ENCODE measurements at places on chromosomes 6 and 20. TPM values are rescaled to one million over a fixed set of nuclear protein-coding genes. Genes with fewer than 3 reads are reported as not detected.

Gene CCN6
- not detected for polyA plus RNA-seq

Gene LRRC73
- polyA plus RNA-seq: 6.2 TPM

Gene TRIM31
- not detected for polyA plus RNA-seq

Gene SLC2A10
- 1.1 TPM for polyA plus RNA-seq

Gene CRISP2
- not detected for polyA plus RNA-seq

Gene PPP1R3G
- 1.1 TPM for polyA plus RNA-seq

DNA sequence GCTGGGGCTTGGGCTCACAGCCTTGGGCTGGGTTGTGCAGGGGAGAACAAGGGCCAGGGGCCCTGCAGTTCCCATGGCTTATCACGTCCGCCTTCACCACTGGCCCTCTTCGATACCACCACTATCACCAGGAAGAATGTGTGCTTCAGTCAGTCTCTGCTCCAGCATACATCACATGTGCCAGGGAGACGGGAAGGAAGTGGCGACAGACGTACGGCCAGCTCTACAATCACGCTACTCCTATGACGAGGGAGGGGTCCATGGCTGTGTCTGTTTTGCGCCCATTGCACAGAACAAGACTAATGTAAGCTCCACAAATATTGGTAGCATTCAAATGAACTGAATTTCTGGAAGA lies 72.1 kb downstream of the TRAM2 start:
- DNase-seq: no peak

DNA sequence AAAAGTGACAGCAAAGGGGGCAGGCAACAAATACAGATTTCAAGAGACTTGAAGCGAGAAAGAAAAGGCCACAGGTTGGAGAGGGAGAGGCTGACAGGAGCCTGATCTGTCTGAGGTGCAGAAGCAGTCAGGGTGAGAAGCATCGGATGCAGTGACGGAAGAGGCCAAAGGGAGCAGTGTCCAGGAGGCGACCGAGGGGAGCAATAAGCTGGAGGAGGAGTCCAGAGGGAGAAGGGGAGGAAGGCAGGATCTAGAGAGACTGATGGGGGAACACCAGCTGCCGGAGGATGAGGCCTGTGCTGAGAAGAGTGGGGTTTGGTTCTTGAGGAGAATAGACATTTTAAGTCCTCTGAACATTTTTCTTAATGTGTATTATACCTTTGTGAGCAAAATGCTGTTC lies 23.8 kb downstream of the FARS2 start:
- DNase-seq: no peak

DNA sequence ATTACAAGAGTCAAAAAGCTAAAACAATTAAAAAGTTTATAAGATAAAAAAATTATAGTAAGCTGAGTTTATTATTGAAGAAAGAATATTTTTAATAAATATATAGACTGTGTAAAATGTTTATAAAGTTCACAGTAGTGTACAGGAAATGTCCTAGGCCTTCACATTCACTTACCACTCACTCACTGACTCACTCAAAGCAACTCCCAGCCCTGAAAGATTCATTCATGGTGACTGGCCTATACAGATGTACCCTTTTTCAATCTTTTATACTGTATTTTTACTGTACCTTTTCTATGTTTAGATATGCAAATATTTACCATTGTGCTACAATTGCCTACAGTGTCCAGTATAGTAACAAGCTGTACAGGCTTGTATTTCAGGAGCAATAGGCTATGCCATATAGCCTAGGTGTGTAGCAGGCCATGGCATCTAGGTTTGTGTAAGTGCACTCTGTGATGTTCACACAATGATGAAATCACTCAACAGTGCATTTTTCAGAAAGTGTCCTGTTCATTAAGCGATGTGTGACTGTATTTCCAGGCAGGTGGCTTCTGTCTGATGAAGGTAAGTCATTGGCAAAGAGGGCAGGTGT lies 130.2 kb downstream of the BTBD3 start:
- no peak for DNase-seq

DNA sequence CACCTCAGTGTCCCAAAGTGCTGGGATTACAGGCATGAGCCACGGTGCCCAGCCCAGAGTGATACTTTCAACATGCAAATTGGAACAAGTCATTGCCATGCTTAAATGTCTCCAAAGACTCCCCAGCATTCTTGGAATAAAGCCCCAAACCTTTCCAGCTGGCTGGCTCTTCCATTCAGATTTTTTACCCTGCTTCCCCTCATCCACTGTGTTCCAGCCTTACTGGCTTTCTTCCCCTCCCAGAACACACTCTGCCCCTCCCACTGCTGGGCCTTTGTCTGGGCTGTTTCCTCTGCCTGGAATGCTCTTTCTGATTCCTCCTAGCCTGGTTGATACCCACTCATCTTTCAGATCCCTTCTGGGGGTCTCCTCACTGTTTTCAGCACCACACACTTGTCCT lies 40.1 kb upstream of the NNAT start:
- no peak for DNase-seq

DNA sequence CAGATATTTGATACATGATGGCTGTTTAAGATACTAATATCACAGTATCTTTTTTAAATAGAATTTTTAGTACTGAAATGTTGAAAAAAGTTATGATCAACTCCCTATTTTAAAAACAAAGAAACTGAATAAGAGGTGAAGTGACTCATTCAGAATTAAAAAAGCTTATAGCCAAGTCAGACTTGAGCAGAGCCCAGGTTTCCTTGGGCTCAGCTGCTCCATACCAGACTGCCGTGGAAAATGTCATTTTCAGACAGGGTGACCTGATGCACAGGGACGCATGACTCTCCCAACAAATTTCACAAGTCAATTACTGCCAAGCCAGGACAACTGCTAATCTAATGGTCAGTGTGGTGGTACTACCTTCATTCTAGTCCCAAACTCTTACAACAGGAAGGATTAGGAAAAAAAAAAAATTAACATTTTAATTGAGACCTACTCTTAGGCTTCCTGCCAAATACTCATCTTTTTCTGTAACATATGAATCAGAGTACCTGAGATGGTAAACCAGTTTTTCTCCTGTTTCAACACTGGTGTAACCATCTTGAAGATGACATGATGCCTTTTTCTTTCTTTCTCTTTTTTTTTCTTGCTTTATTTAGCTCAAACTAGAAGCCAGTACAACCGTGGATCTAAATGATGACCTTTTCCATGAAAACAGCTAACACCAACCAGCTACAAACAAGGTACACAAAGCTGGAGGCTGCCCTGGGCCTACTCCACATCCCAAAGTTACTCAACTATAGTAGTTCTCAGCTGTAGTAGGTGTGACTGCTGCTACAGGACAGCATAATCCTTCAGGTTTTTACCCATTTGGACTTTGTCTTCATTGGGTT lies 30.5 kb downstream of the SLC22A23 start:
- DNase-seq: no peak

DNA sequence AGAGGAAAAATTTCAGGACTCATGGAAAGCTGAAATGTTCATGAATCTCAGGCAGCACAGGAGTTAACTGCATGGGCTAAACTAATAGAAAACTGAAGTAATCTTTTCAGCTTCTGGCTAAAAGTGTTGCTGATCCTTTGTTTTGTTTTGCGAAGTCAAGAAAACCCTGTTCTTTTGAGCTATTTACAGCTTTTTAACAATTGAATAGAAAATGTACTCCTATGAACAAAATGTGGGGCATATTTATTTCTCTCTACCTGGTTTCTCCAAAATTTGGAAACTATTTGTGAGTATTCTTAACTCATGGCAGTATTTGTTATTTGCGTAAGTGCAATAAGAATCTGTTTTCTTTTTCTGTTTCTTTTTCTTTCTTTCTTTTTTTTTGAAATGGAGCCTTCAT lies 818.8 kb upstream of the CITED2 start:
- peak; percentile 6 for DNase-seq

- no peak for DNase-seq
Measured at GRCh38 chr6:142914369-142914768, 30.6 kb downstream of the HIVEP2 start.
